ENCODE measurements at places on chromosomes 1 and 21. TPM values are rescaled to one million over a fixed set of nuclear protein-coding genes. Genes with fewer than 3 reads are reported as not detected.
A peak's percentile ranks its signal among the peaks of the same experiment; 100 is the strongest.

SELP gene
- not detected for total RNA-seq

RAB25 gene
- 2.4 TPM for total RNA-seq

GRCh38 chr1:13585612-13585991, 2.0 kb downstream of the PDPN start:
- peak; percentile 60 for DNase-seq

GRCh38 chr1:177286396-177286795, 115.6 kb downstream of the BRINP2 start:
- DNase-seq = no peak

DNA sequence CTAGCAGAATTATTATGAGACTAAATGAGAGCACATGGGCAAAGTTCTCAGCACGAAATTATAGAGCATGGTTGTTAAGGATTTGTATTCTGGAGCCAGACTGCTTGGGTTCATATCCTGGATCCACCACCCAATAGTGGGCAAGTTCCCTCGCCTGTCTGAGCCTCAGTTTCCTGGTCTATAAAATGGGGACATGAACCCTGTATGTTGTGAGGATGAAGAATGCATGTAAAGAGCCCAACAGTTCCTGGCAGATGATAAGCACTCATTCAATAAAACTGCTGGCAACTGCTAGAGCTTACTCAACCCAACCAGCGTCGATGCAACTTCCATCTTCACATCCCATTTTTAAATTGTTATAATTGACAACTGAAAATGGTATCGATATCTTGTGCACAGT, 47.2 kb upstream of the ZBTB40 start:
- no peak for DNase-seq

- DNase-seq = no peak
Observed at GRCh38 chr21:41009398-41010100, 158.4 kb upstream of the BACE2 start.

DNA sequence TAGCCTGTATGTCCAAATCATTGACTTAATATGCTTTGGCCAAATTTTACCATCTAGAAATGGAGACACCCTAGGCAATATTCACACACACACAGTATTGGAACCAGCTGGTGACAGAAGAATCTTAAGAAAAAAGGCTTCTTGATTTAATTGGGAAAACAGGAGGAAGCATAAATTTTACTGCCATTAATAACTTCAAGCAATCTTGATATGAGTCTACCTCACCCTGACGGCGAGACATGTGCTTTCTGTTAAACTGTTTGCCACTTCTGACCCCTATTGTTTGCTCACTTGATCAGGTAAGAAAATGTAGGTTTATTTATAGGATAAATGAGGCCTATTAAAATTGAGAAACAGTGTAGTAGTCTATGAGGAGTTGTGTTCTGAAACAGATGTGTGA, 73.2 kb downstream of the KIFAP3 start:
- no peak for DNase-seq

KRTAP10-5 gene
- not detected for total RNA-seq

GRCh38 chr1:161899091-161899490, 124.6 kb downstream of the OLFML2B start:
- DNase-seq = no peak

DNA sequence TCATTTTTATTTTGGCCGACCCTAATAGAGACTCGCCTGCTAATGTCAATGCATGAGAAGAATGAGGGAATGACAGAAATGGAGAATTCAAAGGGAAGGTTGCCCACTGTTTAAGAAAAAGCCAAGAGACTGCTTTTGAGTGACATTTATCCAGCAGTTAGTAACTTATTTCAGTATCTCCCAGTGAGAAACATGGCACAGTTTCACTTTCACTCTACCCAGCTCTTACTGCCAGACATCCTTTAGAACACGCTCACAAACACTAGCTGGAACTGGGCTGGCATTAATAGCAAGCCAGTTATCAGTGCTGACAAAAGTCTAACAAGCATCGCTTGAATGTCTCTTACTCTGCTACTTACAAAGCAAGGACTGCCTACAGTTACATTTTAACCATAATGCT, 8.5 kb downstream of the GGPS1 start:
- no peak for DNase-seq

DNA sequence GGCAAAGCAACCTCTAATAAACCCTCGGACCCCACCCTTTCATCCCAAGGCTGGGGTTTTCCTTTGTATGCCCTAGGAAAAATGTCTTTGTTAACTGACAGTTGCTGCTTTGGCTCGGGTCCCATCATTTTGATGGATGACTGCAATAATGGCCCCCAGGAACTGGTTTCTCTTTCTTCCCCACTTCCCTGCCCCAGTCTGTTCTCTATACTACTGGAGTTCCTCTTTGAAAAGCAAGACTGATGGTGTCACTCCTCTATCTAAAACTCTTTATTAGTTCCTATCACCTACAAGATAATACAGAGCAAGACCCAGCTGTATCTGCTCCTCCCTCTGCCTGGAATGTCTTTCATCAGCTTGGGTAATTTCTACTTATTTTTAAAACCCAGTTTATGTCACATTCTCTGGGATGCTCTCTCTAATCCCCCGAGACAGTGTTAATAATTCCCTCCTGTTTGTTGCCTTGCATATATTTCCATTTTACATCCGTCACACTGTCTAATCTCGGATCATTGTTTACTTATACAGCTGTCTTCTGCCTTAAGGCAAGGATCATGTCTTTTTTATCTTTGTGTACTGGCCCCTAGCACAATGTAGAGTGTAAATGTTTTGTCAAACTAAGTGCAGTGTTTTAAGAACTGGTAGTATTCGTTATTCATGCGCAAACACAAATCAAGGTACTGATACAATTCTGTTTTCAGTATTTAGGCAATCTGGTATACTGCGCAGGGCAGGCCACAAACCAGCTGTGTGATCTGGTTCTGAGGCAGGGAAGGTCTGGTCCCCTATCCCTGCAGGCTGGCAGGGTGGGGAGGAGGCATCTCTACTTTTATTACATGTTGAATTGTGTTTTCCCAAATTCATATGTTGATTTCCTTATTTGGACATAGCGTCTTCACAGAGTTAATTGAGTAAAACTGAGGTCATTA, 16.1 kb downstream of the SLAMF1 start:
- no peak for DNase-seq

DNA sequence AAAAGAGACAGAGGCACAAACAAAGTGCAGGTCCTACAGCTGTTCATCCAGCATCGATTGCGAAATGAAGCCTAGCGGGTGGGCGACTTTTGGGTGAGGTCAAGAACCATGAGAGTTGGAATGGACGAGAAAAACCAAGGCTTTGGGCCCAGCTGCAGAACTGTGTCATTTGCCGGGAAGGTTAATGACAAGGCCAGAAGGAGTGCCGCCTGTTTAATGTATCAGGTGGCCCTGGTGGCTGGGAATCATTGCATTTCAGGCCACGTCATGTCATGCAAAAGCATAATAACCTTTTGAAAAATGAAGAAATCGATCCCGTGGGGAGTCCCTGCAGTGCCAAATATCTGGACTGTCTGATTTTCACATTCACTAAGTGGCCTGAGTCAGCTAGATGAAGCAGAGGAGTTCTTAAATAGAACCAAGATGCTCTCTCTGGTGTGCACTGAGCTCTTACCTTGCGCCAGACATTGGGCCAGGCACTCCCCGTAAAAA, 8.1 kb upstream of the RCC2 start:
- no peak for DNase-seq

DNA sequence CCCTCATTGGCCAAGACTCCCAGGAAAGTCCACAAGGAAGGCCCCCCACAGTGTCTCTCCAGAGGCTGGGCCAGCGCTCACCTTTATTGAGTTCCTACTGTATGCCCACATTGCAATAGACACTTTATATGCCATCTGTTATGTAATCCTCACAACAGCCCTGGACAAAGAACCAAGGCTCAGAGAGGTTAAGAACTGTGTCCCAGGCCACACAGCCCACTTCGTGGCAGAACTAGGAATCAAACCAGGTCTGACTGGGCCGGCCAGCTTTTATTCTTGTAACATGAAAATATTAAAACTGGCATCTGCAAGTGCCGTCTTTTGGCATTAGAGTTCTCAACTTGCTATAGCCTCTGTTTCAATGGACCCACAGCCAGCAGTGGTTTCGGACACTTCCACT, 4.5 kb downstream of the CTRC start:
- DNase-seq = no peak

CA6 gene
- total RNA-seq = not detected

- no peak for DNase-seq
Observed at GRCh38 chr21:46056450-46056903, 41.4 kb upstream of the COL6A2 start.

DNA sequence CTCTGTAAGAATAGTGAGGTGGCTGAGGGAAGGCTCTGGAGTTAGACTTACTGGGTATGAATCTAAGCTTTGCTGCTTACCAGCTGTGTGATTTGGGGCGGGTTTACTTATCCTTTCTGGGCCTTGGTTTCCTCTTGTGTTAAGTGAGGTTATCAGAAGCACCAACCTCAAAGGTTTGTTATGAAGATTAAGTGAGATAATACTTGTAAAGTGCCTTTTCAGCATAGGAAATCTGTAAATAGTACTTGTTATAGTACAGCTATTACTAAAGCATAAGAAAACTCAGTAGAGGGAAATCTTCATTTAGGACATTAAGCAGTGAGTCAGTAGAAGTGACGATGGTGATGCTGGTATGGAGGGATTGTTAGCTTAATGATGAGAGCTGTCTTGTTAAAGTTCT, 12.1 kb downstream of the HHAT start:
- DNase-seq = no peak

DNA sequence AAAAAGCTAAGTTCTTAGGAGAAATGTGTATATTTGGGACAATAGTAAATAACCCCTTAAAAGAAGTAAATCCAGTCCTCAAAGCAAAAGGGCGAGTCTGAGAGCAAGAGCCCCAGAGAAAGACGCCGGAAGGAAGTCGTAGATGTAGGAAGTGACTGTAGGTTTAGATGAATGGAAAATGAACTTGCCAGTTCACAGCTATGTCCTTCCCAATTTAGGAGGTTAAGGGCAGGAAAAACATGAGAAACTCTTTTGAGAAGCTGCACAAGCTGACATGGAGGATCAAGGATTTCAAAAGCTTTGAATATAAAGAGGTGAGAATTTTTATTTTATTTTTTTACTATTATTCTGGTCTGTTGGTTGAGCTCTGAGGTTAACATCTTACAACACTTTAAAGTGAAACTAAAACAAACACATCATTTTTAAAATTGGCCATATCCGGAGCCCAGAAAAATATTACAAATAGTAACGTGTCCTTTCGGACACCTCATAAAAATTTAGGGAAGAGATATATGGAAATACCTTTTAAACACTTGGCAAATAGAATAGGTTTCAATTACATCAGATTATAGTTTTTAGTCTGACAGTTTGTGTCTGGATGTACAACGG, 1178.6 kb downstream of the MRPL39 start:
- DNase-seq = no peak

RPL5 gene
- total RNA-seq = 3,732 TPM

DNA sequence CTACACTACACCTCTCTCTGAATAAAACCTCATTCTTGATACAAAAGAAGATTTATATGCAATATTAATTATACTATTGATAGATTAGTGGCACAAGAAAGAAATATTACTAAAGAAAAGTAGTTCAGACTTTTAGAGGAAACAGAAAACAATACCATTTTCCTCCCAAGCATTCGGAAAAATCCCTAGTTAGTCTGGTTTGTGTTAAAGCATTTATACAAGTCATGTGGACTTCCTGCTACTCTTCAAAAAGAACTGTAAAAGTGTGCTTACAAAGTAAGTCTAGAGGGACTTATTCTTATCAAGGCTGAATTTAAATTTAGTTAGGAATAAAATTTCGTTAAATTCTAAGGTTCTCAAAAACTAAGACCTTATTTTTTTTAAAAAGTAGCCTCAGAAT, 129.1 kb downstream of the ATP1B1 start:
- no peak for DNase-seq

GRCh38 chr21:41328660-41329607, 12.3 kb downstream of the FAM3B start:
- no peak for DNase-seq

DNA sequence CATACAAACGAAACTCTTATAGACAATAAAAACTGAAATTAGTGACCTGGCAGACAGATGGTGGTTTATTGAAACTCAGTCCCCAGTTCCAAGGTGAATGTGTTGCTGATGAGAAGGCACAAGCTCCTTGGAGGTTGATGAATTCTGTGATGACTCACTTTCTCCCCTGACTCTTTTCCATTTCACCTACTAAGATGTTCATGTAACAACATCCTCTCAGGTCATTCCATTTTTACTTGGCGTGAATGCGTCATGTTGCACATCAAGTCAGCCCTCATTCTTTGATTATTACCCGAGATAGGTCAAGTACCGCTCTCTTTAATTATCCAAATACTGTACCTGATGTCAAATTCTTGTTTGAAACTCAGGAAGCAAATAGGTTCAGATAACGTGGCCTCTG, 10.1 kb upstream of the IL10RB start:
- DNase-seq = no peak

PDIK1L gene
- total RNA-seq = 12.0 TPM

ADGRL2 gene
- total RNA-seq = 270 TPM

DNA sequence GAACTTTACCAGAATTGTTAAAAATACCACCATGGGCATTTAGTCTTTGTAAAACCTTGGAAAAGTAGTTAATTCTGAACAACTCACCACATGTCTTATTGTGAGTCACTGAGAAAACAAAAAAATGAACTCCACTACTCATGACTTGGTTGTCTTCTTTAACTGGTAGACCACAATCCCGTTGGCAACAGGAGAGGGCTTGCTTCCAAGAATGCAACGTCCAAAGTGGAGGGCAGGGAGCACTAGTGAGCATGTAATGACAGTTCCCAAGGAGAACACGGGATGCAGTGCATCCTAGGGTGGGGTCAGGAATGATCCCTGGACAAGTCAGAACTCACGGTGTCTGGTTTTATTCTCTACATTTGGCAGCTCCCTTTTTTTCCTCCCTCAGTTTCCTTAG, 15.2 kb upstream of the HMCN1 start:
- peak; percentile 55 for DNase-seq

DNA sequence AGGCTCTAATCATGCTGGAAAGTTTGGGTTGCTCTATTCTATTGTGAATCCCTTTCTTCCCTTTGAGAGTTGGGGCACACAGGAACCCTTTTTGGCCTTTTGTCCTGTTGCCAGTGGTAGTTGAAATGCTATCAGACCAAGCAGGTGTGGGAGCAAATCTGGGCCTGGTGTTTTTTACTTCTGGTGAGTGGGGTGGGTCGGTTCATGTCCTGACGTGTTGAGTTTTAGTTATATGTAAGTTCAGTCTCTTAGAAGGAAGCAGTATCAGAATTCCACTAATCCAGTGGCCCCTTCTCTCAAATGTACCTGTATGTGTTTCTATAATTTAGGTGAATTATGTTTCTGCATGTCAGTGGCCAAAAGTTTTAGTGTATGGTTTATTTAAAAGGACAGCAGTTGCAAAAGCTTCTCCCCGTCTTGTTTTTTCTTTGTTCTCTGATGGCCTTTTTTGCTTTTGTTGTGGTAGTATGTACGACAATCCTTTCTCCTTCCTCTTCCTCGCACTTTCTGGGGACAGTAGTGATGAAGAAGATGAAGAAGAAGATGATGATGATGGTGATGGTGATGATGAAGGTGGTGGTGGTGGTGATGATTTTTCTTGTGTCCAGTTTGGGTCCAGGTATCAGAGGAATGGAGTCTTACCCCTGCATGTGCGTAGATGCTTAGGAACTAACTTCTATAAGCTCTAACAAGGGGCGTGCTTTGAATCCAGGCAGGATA, 74.2 kb downstream of the UBE4B start:
- no peak for DNase-seq
